ENCODE measurements at places on chromosomes 6 and 20. TPM values are rescaled to one million over a fixed set of nuclear protein-coding genes. Genes with fewer than 3 reads are reported as not detected.

The BPIFB1 gene
- total RNA-seq: not detected

GRCh38 chr20:23995905-23996666 lies 7.5 kb upstream of the GGTLC1 start:
- H3K27me3 ChIP-seq: no peaks in the 10 kb centered on the region
- no peak overlapping the region for H3K4me3 ChIP-seq
- no peak overlapping the region for H3K27ac ChIP-seq
- no peaks in the 10 kb centered on the region for H3K36me3 ChIP-seq
- peak; percentile 31 for DNase-seq

DNA sequence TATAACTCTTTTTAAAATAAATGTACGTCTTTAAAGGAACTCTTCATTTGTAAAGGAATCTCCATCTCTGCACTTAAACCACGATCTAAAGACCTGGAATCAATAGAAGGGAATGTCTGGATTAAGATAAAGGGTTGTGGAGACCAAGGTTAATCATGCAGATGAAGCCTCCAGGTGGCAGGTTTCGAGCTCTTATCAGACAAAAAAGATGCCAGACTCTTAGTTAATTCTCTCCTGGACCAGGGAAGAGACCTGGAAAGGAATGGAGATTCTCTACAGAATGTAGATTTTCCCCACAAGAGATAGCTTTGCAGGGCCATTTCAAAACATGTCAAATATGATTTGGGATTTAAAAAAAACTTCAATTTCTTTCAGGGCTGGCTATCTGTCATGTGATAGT lies 71.5 kb upstream of the SSTR4 start:
- H3K27me3 ChIP-seq: no peaks in the 10 kb centered on the region
- H3K4me3 ChIP-seq: no peak overlapping the region
- H3K36me3 ChIP-seq: no peaks in the 10 kb centered on the region
- no peaks in the 10 kb centered on the region for H3K4me1 ChIP-seq

- H3K4me3 ChIP-seq: no peak overlapping the region
- no peak for DNase-seq
- peaks cover 18% of the 10 kb centered on the region for H3K4me1 ChIP-seq
- no peaks in the 10 kb centered on the region for H3K36me3 ChIP-seq
Observed at GRCh38 chr20:37267667-37268313, 6.2 kb upstream of the GHRH start.

Data from natural killer cell (primary cell).